NCI-H1092 treated with DMSO at 0.1 percent for 48 hours (cell line): ENCODE measurements at places on chromosomes 11 and 22.

- DNase-seq: no peak
Observed at GRCh38 chr22:44211256-44211945, 30.7 kb downstream of the PARVG start.

DNA sequence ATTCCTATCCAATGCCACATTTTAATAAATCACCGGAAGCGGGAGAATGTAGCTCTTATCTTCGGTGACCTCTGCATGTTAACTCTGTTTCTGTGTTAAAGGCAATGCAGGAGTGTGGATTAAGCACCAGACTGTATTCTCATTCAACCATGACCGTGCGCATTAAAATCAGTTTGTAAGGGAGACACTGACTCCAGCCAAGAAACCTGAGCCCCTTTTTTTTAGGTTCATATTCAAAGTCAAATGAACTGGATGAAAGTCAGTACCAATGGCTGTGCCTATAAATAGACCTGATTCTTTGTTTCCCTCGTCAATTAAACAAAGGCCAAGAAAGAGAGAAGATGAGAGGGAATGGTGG is 32.2 kb downstream of the C11orf91 start:
- DNase-seq: peak; percentile 91

- DNase-seq: no peak
Observed at GRCh38 chr11:32005786-32006416, 85.0 kb upstream of the RCN1 start.

DNA sequence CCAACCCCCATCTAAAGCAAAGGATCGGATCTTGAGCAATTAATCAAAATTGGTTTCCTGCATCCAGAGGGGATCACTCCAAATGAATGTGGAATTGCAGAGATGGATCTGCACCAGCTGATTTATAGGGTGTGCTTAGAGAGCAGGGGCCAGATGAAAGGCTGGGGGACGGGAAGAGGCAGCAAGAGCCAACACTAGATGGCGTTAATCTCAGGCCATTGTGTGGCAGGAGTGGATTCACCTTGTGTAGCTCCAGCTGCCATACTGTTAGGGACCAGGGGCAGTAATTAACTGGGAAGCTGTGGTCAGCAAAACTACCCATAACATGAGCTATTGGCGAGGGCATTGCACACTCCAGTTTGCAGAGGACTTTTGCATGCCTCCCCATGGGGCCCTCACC is 35.6 kb downstream of the SERPINH1 start:
- DNase-seq: peak; percentile 74

GRCh38 chr11:69614085-69614484 is 26.9 kb upstream of the CCND1 start:
- no peak for DNase-seq

GRCh38 chr11:106482917-106483785 is 405.7 kb downstream of the AASDHPPT start:
- DNase-seq: no peak

GRCh38 chr11:73394416-73395296 is 18.5 kb downstream of the RELT start:
- DNase-seq: no peak

- no peak for DNase-seq
Observed at GRCh38 chr11:124760205-124760652, 1.9 kb downstream of the ESAM start.

- no peak for DNase-seq
Observed at GRCh38 chr11:73072935-73073481, 69.1 kb downstream of the FCHSD2 start.

DNA sequence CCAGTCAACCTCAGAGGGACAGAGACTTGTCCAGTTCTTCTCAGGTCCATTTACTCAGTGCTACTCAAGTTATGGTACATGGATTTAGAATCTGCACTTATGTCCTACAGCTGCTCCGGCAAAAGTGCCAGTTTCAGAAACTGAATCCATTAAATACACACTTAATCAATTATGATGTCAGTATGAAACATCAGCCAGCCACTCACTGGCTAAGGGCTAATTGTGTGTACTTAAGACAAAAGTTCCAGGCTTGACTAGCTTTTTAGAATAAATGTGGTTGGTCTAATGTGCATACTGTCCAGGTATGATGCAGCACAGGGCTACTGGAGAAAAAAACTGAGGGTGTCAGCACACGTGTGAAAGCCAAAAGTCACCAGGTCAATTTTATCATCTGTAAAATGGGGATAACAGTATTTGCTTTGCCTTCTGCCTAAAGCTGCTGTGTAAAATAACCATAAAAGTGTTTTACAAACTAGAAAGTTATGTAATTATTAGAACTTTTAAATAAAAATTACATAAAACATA is 55.4 kb upstream of the CYP2D6 start:
- no peak for DNase-seq

GRCh38 chr11:57456960-57457642 is 3.2 kb upstream of the RTN4RL2 start:
- DNase-seq: peak; percentile 68

DNA sequence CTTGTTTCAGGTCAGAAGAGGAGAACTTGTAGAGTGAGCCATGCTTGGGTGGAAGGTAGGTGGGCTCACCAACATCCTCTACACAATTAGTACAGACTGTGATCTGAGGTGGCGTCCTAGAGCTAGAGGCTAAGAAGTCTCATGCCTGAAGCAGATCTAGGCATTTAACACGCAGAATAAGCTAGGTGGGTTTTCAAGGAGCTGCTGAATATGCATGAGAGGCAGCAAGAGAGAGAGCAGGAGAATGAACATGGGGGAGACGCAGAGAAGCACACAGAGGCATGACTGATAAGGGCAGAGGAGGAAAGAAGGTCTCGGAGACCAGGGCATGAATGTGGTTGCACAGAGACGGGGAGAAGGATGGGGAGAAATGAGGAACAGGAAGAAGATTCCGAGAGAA is 36.8 kb upstream of the JAM3 start:
- DNase-seq: no peak

DNA sequence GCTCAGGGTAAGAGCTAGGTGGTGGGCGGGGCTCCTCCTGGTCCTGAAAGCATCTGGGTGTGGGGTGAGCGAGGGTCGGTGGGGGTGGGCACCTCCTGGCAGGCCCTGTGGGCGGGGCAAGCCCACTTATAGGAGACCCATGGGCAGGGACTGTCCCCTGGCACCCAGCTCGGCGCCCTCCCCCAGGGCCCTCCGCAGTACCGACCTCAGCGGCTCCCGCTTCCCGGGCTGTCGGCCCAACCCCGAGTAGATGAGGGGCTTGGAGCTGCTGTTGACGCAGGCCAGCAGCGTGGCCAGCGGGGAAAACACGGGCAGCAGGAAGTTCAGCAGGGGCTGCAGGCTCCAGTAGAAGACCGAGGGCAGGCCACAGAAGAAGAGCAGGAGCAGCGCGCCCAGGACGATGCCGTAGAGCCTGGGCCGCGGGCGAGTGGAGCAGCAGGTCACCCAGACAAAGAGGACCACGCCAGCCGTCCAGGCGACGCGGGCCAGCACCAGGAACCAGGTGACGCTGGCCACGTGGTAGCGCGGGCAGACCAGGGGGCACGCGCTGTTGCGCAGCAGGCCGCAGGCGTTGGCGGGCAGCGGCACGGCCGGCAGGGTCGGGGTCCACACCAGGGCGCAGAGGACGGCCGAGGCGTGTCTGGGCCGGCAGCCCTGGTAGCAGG is 663 bp downstream of the MRGPRG start:
- DNase-seq: no peak

GRCh38 chr22:25900880-25901279 is 158.9 kb downstream of the MYO18B start:
- DNase-seq: no peak

DNA sequence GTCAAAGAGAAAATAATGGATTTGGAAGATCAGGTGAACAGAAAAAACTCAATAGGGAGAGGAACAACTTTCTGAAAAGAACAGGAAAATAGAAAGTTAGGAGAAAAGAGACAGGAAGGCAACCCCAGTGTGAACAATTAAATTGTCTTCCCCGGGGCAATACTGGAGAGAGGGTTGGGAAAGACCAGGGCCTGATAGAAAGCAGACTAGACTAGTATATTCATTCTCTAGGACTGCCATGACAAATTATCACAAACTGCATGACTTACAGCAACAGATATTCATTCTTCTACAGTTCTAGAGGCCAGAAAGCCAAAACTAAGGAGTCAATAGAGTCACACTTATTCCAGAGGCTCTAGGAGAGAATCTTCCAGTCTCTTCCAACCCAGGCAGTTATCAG is 482.8 kb downstream of the SOX6 start:
- DNase-seq: no peak

GRCh38 chr22:25494774-25495173 is 69.7 kb upstream of the GRK3 start:
- no peak for DNase-seq

DNA sequence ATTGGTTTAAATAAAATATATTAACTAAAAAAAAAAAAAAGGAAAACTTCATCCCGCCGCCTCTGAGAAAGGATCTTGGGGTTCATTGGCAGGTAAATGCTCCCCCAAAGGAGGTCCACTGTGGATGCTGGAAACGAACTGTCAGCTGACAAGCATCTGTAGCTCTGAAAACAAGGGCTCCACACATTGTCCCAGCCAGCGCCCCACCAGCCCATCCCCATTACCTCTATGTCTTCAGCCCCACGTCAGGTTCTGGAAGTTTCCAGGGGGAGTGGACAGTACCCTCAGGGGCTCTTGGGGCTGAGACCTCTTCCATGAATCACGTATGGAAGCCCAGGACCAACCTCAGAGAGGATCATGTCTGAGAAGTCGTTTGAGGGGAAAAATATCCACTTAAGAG is 66.4 kb upstream of the WNT7B start:
- no peak for DNase-seq

- DNase-seq: no peak
Observed at GRCh38 chr11:67268962-67269268, 2.6 kb downstream of the GRK2 start.

DNA sequence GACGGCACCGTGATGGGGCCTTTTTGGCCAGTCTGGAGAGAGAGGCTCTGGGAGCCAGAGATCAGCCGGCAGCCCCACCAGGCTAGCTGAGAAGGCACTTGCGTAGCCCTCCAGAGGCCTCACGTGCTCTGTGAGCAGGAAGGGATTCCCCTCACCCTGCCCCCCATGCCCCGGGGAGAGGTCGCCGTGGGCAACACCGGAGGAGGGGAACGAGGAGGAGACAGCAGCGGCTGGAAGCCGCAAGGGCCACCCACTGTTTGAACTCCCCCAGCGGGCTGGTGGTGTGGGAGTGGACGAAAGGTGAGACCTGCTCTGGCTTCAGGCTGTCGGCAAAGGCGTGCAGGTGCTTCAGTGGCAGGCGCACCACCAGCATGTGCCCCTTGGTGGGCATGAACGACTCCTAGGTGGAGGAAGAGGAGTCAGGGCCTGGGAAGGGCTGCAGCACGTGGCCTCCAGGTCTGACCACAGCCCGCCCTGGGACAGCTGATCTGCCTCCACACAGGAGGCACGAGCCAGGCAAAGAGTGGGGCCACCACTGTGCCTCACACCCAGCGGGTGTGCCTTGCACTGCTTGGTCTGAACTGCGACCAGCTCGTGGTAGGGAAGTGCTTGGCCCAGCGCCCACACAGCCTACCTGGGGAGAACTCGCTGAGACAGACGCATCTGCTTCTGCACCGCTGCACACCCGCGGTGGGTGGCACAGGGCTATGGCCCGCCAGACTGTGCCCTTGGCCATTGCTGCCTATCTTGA is 99.9 kb downstream of the MED15 start:
- DNase-seq: peak; percentile 23

DNA sequence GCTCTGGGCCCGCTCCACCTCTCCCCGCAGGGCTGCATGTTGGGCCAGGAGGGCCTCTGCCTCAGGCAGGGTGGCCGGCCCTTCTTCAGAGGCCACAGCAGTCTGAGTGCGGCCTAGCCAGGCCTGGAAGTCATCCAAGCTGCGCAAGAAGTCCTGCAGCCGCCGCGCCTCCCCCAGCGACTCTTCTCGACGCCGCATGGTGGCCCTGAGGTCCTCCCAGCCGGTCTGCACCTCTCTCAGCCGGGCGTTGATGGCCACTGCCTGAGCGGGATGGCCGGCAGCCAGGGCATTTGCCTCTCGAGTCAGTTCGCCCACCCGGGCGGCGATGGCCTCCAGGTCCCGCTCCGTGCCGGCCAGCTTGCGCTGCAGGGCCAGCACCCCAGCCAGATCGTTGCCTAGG is 23.1 kb upstream of the RBM4B start:
- no peak for DNase-seq

DNA sequence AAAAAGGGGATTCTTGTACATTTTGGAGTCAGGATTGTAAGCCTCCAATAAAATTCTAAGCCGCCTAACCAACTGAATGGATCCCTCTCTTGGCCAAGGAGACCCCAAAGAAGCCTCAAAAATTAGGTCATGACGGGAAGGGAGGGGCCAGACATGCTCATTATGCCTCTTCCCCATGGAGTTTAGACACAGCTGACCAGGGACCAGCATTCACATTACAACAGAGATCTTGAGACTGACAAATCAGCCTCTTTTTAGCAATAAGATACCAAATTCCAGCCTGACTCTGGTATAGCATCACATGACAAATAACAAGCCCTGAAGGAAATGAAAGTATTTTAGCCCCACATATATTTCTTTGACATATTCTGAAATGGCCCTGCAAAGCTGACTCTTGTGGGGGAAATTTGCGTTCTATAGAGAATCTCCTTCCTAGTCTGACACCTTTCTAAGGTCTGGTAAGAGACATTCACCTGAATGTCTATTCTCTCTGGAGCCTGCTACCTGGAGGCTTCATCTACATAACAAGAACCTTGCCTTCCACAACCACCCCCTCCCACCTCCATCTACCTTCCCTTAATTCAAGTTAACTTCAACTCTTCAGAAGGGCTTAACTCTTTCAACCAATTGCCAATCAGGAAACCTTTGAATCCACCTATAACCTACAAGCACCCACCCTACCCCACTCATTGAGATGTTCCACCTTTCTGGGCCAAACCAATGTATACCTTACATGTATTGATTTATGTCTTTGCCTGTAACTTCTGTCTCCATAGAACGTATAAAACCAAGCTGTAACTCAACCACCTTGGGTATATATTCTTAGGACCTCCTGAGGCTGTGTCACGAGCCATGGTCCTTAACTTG is 10.3 kb downstream of the GAL start:
- no peak for DNase-seq

- DNase-seq: no peak
Observed at GRCh38 chr22:19853879-19854777, 546 bp downstream of the GNB1L start.

DNA sequence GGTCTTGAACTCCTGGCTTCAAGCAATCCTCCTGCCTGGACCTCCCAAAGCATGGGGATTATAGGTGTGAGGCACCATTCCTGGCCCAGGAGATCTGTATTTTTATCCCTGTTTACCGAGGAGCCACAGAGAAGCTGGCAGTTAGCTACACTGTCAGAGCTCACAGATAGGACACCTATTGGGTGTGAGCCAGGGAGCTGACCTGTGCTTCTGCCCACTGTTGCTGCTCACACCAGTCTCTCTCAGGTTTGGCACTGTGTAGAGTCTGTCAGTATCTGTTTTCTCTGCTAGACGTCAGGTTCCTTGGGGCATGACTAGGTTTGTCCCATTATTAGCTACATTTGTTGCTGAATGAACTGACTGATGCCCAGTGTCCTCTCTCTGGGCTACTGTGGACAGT is 17.5 kb downstream of the PPP6R2 start:
- DNase-seq: no peak
